ENCODE measurements at places on chromosomes 7 and 10.

- DNase-seq: no peak
Observed at GRCh38 chr7:24307326-24307725, 23.3 kb downstream of the NPY start.

DNA sequence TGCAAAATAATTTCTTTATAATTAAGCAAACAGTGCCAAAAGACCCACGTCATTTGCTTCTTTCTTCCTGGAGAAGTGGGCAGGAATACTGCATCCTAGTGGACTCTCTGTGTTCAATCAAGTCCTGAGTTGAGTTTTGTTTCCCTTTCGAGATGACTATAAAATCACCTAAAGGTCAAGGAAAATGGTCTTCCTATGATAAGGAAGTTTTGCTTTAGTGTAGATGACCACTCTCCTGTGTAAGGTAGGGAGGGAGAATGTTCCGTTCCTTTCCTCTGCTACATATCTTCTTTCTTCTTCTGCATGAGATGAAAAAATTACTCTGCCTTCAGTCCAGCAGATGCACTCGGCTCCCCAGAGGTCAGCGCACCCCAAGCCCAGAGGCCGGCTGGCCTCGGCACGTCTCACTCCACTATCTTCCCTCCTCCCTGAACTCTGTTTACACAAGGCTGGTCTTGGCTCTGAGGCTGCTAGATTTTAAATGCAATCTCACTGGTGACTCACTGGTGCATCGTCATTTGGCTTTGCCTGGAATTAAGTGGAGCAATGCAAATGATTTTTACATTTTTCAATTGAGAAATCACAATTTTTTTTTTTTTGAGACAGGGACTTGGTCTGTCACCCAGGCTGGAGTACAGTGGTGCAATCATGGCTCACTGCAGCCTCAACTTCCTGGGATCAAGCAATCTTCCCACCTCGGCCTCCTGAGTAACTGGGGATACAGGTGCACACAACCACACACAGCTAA lies 18.6 kb upstream of the VDAC2 start:
- DNase-seq: no peak

DNA sequence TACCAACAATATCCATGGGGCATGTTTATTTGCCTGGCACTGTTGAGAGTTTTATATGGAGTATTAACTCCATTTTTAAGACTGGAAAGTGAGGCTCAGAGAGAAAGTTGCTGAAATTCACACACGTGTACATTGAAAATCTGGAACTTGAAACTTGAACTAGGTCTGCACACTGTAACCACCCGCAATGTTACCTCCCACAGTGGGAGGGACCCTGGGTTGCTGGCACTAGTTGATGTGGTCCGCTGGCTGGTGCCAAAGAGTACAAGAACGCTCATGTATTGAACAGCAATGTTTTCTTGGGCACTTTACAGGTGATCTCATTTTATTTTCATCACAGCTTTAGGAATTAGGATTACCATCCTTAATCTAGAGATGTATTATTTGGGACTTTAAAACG lies 253.2 kb downstream of the INHBA start:
- DNase-seq: no peak

DNA sequence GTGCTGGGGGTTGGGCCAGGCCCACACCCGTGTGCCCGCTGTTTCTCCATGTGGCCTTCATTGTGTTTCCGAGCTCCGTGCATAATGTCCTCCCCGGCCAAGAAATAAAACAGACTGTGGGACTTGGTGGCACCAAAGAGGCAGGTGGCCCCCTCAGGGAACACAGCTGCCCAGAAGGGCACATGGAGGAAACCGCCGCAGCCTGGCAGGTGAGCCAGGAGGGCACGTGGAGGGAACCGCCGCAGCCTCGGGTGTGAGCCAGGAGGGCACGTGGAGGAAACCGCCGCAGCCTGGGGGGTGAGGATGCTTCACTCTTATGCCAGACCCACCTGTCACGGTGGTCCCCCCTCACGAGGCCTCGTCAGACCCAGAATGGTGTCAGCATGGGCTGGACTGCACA lies 288.7 kb downstream of the WDR37 start:
- DNase-seq: no peak

DNA sequence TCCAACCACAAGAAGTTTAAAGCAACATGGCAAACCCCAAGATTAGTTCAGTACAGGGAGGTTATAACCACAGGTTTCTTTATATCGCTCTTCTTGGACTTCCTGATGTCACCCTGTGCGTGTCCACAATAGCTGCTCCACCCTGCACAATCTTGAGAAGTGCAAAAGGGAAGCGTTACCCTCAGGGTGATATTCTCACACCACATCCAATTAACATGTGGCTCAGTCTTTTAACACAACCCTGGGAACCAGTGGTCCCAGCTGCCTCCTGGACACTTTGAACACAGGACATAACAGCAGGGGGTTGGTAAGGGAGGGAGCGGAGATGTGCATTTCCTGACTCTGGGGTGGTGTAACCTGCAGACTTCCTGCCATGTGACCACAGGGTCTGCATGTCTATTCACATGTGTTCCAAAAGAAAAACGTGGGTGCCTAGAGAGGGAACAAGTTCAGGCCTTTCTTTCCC lies 64.6 kb downstream of the GSAP start:
- no peak for DNase-seq

DNA sequence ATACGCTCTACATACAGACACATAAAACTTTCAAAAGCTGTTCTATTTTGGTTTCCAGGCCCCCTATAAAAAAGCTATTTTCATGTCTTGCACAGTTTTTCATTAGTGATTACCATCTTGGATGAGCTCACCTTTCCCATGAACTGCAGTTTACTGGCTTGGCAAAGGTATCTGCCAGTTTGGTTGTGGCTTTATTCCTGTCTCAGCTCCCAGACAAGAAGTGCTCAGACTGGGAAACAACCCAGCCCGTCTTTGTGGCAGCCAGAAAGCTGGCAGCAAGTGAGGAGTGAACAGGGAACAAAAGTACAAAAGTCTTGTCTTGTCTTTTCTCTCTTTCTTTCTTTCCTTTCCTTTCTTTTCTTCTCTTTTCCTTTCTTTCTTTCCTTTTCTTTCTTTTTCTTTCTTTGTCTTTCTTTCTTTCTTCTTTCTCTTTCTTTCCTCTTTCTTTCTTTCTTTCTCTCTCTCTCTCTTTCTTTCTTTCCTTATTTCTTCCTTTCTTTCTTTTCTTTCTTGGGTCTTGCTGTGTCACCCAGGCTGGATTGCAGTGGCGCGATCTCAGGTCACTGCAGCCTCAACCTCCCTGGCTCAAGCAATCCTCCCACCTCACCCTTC lies 138.8 kb downstream of the CFAP58 start:
- no peak for DNase-seq

- DNase-seq: no peak
Observed at GRCh38 chr7:30627026-30627425, 32.3 kb downstream of the GARS1 start.

GRCh38 chr10:96664563-96664962 lies 55.8 kb downstream of the PIK3AP1 start:
- DNase-seq: no peak

GRCh38 chr7:155835446-155836215 lies 23.4 kb upstream of the SHH start:
- no peak for DNase-seq

- no peak for DNase-seq
Observed at GRCh38 chr10:118531105-118531852, 64.2 kb downstream of the PRLHR start.

DNA sequence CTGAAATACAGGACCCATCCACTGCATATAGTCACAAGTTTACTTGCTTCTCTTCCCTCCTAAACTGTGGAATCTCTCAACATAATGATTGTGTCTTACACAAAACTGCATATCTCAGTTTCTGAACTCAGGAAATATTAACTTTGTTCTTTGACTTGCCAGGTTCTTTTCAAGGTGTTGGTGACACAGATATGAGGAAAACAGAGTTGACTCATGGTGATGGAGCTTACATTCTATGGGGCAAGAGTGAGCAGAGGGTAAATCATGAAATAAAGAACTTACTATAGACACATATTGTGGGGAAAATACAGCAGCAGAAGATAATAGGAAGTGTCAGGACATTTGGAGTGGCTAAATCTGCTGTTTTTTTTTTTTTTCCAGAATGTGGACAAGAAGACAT lies 72.5 kb upstream of the IGFBP3 start:
- no peak for DNase-seq

GRCh38 chr10:3548702-3549101 lies 236.3 kb downstream of the KLF6 start:
- DNase-seq: no peak

- no peak for DNase-seq
Observed at GRCh38 chr10:69490876-69491275, 39.6 kb downstream of the TSPAN15 start.
